Activated T-helper 1 cell treated with anti-CD3 and anti-CD28 coated beads, Interleukin-12 subunit alpha, Interleukin-12 subunit beta, Interleukin-2, Interleukin-4 antibody, amounts not matched to agents 30 ng/mL and 10 ng/mL and 1 ng/mL, durations not matched to agents 14 hours and 24 hours and 36 hours (primary cell): ENCODE measurements at places on chromosomes 7 and 10.

- DNase-seq, result no peak
- no peak overlapping the region for H3K27ac ChIP-seq
- peaks cover 41% of the 10 kb centered on the region for H3K36me3 ChIP-seq
Measured at GRCh38 chr7:157234271-157234670, 95.5 kb downstream of the UBE3C start.

- H3K27me3 ChIP-seq, result no peaks in the 10 kb centered on the region
- no peaks in the 10 kb centered on the region for H3K4me1 ChIP-seq
- DNase-seq, result no peak
- H3K36me3 ChIP-seq, result no peaks in the 10 kb centered on the region
- H3K4me3 ChIP-seq, result no peak overlapping the region
Measured at GRCh38 chr10:48946332-48946731, 6.7 kb upstream of the LRRC18 start.

DNA sequence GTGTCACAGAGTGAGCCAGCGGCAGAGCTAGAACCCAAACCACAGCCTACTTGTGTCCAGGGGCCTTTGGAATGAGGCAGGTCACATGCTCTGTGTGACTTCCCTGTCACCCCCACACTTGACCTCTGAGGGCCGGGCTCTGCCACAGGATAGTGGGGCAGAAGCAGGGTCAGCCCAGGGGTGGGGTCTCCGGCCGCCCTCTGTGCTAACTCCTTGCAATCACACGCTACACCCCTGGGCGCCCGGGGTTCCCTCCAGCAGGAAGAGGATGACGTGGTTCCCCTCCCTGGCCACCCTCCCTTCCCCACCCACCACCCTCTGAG, 19.8 kb downstream of the TECPR1 start:
- no peak overlapping the region for H3K4me3 ChIP-seq
- peaks cover 10% of the 10 kb centered on the region for H3K36me3 ChIP-seq
- H3K27ac ChIP-seq, result no peak overlapping the region
- no peaks in the 10 kb centered on the region for H3K4me1 ChIP-seq
- DNase-seq, result no peak

- H3K27ac ChIP-seq, result peak overlapping the region; percentile 1
- peaks cover 44% of the 10 kb centered on the region for H3K4me1 ChIP-seq
- H3K27me3 ChIP-seq, result no peaks in the 10 kb centered on the region
- no peaks in the 10 kb centered on the region for H3K36me3 ChIP-seq
Measured at GRCh38 chr7:142478479-142479220, 220.8 kb upstream of the PRSS58 start.

DNA sequence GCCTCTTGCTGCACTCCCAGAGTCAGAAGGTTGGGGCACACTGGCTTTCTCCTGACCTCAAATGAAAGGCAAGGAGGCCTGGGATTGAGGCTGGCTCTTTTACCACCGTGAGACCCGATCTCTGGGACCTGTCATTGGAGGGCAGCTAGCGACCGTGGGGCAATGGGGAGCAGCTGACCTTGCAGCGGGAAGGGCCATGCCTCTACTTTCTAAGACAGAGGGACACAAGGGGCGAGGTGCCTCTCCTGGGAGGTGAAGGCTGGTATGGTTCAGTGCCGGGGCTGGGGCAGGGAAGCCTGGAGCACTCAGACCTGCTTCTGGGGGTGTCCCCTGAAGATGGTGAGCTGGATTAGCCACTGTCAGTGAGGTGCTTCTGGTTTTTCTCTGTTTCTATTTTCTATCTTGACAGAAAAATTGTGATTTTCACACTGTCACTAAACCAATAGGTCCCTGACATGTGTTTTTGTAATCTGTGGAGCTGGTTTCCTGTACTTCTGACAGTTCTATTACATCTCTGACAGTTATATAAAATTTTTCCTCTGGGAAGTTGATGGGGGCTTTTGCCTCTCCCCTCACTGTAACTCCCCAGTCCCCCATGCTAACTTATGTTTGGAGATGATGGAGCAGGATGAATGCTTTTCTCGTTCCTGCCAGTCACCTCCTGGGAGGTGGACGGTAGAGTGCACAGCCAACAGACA, 340.8 kb downstream of the RPS24 start:
- peaks cover 6% of the 10 kb centered on the region for H3K27me3 ChIP-seq
- no peaks in the 10 kb centered on the region for H3K36me3 ChIP-seq
- H3K4me3 ChIP-seq, result no peak overlapping the region
- no peaks in the 10 kb centered on the region for H3K4me1 ChIP-seq
- no peak overlapping the region for H3K27ac ChIP-seq
- DNase-seq, result no peak
